ENCODE measurements at places on chromosomes 7 and 10.
A peak's percentile ranks its signal among the peaks of the same experiment; 100 is the strongest.

GRCh38 chr7:5638994-5639393 is 142.5 kb downstream of the RNF216 start:
- no peak for DNase-seq

- peak; percentile 70 for DNase-seq
Measured at GRCh38 chr10:110774069-110775019, 97.4 kb upstream of the PDCD4 start.

GRCh38 chr10:73340121-73340520 is 18.5 kb downstream of the CFAP70 start:
- no peak for DNase-seq

DNA sequence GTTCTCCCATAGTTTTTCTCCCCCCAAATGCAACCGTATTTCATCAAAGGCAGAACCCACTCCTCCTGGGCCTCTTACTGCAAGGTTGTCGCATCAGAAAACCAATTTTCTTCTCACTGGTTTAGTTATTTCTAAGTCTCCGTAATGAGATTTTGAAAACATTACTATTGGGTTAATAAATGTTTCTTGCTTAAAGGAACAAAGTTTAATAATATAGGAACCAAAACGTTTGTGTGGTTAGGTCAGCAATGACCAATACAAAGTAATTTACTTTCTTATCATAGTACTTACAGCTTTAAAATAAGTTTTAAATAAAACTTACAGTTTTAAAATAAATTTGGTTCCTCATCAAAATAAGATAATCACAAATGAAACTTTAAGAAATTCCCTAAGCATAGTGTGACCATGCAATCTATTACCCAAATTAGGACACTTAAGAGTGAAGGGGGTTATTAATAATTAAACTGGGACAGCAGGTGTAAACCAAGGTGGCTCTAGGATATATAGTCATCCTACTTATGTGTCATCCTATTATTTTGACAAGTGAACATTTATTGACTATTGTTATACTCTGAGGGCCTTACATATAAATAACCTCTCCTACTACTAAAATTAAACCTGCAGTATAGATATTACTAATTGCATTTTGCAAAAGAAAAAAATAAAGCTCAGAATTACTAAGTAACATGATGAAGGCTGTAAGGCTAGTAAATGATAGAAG is 415.4 kb upstream of the LRRN3 start:
- no peak for DNase-seq

DNA sequence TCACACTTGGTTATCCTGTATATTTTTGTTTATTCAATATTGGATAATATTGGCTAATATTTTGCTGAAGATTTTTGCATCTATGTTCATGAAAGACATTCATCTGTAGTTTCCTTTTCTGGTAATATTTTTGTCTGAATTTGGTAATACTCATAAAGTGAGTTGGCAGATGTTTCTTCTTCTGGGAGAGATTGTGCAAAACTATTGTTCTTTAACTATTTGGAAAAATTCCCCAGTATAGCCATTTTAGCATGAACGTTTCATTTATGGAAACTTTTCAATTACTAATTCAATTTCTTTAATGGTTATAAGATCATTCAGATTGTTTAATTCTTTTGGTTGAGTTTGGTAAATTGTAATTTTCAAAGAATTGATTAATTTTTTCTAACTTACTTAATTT is 560.8 kb upstream of the FZD8 start:
- no peak for DNase-seq

DNA sequence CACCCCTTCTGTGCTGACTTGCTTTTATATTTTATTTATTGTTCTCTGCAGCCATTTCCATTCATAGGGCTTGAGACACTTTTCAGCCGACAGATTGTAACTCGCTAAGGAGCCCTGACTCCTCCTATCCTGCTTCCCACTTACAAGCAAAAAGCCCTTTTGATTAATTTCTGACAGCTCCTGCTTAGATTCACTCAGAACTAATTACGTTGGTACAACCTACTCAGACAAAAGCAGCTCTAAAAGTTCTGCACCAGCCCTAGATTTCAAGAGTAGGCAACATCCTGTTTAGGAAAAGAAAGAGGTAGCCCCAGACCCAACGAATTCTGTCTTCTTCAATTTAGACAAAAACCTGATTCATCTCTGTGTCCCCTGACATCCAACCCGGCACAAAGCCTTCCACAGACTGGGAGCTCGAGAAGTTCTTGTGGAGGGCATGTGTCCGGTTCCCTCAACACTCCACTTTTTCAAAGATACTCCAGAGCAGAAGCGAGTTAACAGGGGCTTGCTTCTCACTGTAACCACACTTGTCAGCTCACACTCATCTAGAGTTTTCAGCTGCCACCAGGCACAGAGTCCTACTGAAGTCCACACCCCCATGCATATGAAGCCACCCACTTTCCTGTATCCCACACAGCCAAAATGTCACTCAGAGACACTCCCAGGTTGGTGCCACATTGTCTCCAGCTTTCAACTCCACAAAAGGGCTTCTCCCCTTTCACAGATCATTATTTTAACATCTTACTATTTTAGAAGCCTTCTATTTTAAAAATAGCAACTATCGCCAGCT is 113.6 kb upstream of the NFE2L3 start:
- no peak for DNase-seq

- DNase-seq = peak; percentile 89
Measured at GRCh38 chr7:8125680-8126444, 136.1 kb downstream of the ICA1 start.

GRCh38 chr7:84697506-84697905 is 489.4 kb downstream of the SEMA3D start:
- no peak for DNase-seq

- no peak for DNase-seq
Measured at GRCh38 chr10:96478355-96478754, 35.4 kb downstream of the TLL2 start.
